ENCODE measurements at places on chromosomes 4 and X.
A peak's percentile ranks its signal among the peaks of the same experiment; 100 is the strongest.

GRCh38 chr4:82560853-82561785 is 669 bp downstream of the TMEM150C start:
- DNase-seq: no peak

- no peak for DNase-seq
Measured at GRCh38 chr4:69830560-69831269, 29.2 kb downstream of the SULT1E1 start.

- DNase-seq: no peak
Measured at GRCh38 chr4:141643557-141643956, 7.2 kb downstream of the IL15 start.

DNA sequence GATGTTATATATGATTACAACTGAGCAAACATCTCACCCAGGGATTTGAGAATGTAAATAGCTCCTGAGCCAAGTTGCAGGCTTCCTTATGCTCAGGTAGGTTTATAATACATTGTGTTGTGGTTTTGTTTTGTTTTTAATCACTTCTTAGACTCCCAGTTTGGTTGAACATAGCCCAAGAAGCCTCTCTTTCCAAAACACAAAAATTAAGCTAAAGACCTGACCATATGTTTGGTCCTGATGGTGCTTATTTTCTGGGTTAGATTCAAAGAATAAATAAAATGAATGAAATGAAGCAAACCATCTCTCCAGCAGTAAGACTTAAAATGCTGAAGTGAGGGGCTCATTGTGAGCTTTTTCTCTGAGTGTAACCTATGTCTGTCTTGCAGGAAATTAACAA is 93.5 kb downstream of the GRXCR1 start:
- DNase-seq: no peak

- no peak for DNase-seq
Measured at GRCh38 chr4:131974730-131975129, 1174.4 kb upstream of the PCDH10 start.

- no peak for DNase-seq
Measured at GRCh38 chr4:154329939-154330338, 161.7 kb downstream of the DCHS2 start.

DNA sequence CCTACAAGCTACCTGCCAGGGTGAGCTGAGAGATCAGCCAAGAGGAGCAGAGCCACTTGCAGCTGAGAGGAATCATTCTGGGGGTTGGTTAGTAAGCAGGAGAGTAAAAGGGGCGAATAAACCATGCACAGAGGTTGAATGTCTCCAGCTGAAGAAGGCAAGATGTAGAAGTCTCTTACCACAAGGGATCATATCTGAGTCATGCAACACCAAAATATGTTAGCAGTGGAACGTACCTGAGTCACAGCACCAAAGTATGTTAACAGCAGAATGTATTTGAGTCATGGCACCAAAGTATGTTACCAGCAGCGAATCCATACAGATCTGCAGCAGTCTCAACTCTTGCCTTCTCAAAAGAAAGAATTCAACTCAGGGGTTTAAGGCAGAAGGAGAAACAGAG is 29.9 kb downstream of the C4orf51 start:
- DNase-seq: no peak

DNA sequence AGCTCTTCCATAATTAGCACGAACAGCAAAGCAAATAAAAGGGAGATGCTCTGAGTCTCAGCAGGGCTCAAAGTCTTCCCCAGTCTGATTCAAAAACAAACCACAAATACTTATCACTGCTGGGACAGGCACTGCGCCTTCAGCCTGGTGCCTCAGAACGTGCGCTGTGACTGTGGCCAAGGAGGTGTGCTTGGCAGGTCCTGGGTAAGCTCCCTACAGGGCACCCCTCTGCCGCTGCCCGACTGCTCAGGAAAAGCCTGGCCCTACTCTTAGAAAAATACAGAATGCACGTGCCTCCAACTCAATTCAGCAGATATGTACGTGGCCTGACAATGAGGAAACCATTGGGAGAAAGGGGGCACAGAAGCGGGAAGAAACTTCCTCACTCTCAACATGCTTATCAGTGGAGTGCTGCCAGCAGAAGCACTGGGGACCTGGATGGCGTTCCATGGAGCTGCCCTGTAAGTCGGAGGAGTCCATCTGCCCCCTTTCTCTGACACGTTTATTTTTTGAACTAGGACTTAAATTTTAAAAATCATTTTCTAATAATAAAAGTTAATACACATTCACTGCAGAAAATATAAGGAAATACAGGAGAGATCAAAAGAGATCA is 86.8 kb downstream of the GATB start:
- DNase-seq: no peak

DNA sequence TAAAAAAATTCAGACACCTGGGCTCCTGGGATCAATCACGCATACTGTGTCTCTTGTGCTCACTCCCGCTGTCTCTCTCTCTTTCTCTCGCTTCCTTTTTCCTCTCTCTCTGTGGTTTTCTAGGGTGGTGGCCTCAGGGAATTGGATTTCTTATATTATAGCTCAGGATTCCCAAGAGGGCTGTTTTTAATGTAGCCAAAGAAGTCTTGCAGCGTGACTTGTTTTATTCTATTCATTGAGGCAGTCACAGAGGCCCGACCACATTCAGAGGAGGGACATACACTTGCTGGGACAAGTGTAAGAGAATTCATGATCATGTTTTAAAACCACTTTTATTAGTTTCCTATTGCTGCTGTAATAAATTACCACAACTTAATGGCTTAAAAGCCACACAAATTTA is 59.4 kb downstream of the HPF1 start:
- no peak for DNase-seq

- DNase-seq: peak; percentile 45
Measured at GRCh38 chr4:127622921-127623796, 9.6 kb upstream of the INTU start.

DNA sequence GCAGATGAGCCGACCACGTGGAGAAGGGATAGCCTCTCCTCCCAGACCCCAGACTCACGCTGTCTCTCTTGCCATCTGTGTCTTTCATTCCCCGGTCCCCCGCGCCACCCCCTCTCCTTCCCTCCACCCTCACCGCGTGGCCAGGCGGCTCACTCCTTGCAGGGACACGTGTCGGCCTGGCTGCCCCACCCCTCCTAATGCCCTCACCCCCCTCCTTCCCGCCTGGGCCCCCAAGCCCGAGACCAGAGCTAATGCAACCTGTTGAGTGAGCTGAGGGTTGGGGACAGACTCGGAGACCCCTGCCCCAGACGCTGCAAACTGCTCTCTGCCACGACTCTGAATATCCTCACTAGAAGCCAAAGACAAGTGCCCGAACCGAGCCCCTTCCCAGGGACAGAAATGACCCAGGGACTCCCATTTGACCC is 1.8 kb downstream of the SLC38A5 start:
- no peak for DNase-seq
